ENCODE measurements at places on chromosomes 16 and 17. TPM values are rescaled to one million over a fixed set of nuclear protein-coding genes. Genes with fewer than 3 reads are reported as not detected.

Gene OR1A2
- total RNA-seq: not detected

Gene CA4
- not detected for total RNA-seq

Gene SLC35G6
- not detected for total RNA-seq

Gene MMP15
- total RNA-seq: 17.4 TPM
